ENCODE measurements at places on chromosomes 1 and 21.

DNA sequence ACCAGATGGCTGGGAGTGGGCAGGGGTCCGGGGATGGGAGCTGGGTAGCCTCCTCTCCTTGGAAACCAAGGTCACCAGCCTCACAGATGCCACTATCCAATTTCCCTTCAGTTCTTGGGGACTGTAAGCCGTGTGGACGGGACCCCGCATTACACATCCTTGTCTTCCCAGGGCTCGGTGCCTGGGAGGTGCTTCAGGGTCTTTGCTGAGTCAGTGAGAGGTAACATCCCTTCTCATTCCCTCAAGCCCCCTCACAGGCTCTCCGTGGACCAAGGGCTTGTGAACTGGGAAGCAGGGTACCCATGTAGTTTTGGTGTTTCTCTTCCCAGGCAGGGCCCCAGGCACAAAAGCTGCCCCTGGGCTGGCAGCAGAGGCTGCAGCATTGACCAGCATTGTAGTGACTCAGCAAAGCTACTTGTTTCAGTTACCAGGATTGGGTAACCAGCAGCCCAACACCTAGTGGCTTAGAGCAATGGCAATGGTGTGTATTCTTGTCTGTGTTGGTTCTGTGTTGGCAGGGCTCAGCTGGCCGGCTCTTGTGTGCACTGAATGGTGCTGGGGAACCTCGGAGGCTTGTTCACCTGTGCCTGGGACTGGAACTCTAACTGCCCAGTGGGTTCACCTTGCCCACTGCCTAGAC, 24.6 kb upstream of the PCBP3 start:
- DNase-seq: no peak

DNA sequence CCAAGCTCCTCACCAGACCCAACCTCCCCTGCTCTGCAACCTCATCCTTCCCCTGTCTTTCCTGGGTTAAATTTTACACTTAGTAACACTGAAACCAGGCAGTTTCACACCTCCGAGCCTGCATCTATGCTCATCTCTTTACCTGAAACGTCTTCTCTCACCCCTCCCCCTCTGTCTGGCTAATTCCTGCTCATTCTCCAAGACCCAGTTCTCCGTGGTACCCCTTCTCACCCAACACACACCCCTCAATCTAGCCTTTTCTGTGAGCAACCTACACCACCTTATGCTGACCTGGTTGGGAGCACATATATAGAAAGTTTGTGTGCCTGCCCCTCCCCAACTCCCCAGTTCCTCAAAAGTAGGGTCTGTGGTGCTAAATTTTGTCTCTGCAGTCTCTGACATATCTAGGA, 3.7 kb upstream of the KIAA1614 start:
- no peak for DNase-seq

DNA sequence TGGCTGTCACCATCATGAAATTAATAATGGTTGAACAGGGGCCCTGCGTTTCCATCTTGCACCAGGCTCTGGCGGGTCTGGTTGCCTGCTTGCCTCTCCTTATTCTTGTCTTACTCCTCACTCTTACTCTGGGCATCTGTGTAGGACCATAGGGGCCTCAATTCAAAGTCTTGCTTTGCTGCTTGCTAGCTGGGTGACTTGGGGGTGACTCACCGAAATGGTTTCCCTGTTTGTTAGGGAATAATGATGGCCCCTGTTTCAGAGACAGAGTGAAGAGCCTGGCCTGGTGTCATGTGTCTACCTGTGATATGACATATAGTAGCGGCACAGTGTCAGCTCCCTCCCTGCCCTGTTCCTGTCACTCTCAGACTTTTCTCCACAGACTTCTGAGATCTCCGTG, 24.6 kb downstream of the KCNC4 start:
- no peak for DNase-seq

- no peak for DNase-seq
These were observed 590.4 kb downstream of the PLPP3 start for GRCh38 chr1:55988963-55989452.

GRCh38 chr1:240455228-240455821, 156.6 kb downstream of the GREM2 start:
- no peak for DNase-seq

- no peak for DNase-seq
These were observed 26.3 kb upstream of the TSPAN2 start for GRCh38 chr1:115115521-115116161.

DNA sequence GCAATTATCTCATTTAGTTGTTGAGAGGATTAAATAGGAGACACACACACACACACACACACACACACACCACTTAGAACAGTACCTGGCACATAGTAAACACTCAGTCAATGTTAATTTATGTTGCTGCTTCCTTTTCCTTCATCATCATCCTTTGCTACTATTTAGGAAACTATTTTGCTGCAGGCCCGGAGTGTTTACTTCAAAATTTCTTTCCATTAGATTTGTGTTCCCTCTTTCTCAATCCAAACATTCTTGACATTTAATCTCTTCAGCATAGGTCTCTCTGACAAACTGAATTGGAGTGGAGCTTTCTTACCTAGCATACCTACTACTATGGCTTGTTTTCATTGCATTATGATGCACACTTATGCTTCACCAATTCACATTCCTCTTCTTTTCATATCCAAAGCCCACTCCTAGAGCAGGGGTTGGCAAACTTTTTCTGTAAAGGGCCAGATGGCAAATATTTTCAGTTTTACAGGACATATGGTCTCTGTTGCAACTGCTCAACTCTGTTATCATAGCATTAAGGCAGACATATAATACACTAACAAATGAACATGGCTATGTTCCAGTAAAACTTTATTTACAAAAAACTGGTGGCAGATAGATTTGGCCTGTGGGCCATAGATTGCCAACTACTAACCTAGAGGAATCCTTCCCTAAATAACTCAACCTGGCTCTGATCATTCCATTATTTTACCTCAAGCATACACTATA, 49.5 kb downstream of the SCMH1 start:
- no peak for DNase-seq

DNA sequence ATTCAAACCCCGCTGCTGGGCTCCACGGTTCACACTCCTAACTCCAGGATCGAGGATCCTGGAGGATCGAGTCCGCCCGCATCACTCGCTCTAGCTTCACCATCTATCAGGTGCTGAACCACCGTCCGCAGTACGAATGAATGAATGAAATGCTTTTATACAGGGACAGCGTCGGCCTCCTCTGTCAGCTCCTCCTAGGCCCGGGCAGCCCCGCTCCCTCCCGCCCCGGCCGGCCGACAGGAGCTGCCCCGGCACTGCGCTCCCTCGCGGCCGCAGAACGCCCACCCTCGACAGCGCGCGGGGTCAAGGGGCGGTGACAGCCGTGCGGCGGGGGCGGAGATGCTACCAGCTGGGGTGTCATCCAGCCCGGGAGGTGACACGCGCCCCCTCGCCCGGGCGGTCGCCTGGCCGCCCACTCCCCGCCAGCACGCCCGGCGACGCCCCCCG, 520 bp downstream of the ZBTB17 start:
- DNase-seq: peak; percentile 53

DNA sequence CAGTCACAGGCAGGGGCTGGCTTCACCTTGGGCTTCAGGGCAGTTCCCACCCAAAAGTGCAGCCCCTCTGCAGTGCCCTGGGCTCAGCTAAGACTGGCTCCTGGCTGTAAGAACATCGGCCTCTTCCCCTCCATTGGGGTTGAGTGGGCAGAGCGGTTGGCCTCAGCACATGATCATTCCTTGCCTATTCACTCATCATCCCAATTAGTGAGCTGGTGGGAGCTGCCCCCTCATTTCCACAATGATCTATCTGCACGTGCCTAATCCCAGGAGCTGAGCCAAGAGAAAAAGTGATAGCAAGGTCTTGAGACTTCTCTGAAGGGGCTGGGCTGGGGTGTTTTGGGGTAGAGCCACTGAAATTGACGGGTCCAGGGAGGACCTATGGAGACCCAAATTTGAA, 133.6 kb downstream of the SYF2 start:
- DNase-seq: no peak

- DNase-seq: no peak
These were observed 185.4 kb downstream of the LRRIQ3 start for GRCh38 chr1:74012583-74012982.

GRCh38 chr1:165826565-165827267, 698 bp upstream of the UCK2 start:
- DNase-seq: no peak

DNA sequence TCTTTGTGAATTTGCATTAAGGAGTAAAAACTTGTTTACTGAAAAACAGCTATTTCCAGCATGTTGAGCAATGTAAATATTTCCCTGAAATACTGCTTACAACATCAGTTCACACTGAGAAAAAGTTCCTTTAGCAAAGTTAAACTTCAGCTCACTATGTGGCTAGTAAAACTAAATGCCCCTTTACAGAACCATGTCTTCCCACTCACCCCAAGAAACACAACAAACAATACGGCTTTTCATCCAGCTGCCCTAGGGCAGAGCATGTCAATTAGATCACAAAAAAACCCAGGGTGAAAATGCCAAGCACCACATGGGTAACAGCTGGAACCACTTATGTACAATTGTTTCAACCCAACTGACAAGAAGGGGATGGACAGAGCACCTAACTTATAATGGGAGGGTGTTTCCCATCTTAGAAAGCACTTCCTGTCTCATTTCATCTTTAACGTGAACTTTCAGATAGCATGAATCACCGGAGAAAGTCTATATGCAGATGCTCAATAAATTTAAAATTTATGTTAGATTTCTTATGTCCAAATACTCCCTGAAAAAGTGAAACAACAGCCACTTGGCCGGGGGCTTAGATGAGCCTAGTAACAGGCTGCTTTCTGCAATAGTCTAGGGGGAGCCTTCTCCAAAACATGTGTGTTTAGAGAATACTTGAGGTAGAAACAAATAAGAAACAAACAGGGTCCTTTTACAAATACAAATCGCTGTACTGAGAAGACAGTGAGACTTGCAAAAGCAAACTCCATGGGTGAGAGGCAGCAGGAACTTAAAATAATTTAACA, 6.6 kb downstream of the NID1 start:
- DNase-seq: no peak

- DNase-seq: peak; percentile 64
These were observed 71.5 kb downstream of the RPS6KC1 start for GRCh38 chr1:213122514-213122929.

DNA sequence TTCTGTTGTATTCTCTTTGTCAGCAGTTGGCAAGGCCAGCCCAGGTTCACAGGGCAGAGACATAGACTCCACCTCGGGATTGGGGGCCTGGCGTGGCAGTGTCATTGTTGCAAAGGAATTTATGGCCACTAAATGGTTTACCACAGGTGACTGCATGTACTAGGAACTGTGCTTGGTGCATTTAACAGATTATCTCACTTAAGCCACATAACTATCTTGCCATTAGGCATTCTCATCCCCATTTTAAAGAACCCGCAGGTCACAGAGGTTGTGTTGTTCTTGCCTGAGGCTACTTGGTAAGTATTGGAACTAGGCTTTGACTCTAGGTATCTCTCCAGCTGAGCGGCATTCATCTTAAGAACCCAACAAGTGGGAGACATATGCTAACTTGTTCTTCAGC, 9.7 kb downstream of the TLCD4 start:
- no peak for DNase-seq

- no peak for DNase-seq
These were observed 5.4 kb downstream of the MEX3A start for GRCh38 chr1:156076609-156077429.

- no peak for DNase-seq
These were observed 5.8 kb downstream of the LRRC47 start for GRCh38 chr1:3790500-3790923.

- no peak for DNase-seq
These were observed 606.5 kb downstream of the LMO4 start for GRCh38 chr1:87935130-87935529.

All from midbrain (tissue), 1 donor.